Small intestine (tissue), 16 donors: ENCODE measurements at places on chromosomes 12 and 14. TPM values are rescaled to one million over a fixed set of nuclear protein-coding genes. Genes with fewer than 3 reads are reported as not detected.

KRT72 gene
- polyA plus RNA-seq = 9.8 TPM

- H3K27me3 ChIP-seq = no peaks in the 10 kb centered on the region
- H3K4me1 ChIP-seq = no peaks in the 10 kb centered on the region
- DNase-seq = no peak
- H3K4me3 ChIP-seq = no peak overlapping the region
- no peaks in the 10 kb centered on the region for H3K36me3 ChIP-seq
Observed at GRCh38 chr12:76276499-76277151, 71.6 kb downstream of the BBS10 start.

DNA sequence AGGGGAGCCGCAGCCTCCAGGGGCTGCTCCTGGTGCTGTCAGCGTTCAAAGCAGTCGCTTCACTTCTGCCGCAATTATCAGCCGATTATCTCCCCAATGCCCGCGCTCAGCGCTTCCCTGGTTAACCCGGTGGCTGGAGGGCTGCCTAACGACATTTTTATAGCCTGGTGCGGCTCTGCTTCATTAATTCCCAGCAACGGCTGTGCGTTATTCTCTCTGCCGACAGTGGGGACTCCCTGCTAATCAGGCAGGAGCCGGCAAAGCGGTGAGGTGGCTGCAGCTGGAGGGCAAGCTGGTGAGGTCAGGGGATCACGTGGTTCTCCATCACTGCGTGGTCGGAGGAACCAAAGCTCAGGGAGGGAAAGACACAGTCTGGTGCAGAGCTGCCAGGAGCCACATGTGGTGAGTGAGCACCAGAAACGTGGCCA lies 62.9 kb downstream of the GLRX5 start:
- no peak overlapping the region for H3K4me3 ChIP-seq
- H3K36me3 ChIP-seq = no peaks in the 10 kb centered on the region
- DNase-seq = peak; percentile 14
- H3K4me1 ChIP-seq = no peaks in the 10 kb centered on the region

OVCH1 gene
- polyA plus RNA-seq = 0.24 TPM

GRCh38 chr14:85010186-85010585 lies 519.8 kb upstream of the FLRT2 start:
- H3K27me3 ChIP-seq = no peaks in the 10 kb centered on the region

DNA sequence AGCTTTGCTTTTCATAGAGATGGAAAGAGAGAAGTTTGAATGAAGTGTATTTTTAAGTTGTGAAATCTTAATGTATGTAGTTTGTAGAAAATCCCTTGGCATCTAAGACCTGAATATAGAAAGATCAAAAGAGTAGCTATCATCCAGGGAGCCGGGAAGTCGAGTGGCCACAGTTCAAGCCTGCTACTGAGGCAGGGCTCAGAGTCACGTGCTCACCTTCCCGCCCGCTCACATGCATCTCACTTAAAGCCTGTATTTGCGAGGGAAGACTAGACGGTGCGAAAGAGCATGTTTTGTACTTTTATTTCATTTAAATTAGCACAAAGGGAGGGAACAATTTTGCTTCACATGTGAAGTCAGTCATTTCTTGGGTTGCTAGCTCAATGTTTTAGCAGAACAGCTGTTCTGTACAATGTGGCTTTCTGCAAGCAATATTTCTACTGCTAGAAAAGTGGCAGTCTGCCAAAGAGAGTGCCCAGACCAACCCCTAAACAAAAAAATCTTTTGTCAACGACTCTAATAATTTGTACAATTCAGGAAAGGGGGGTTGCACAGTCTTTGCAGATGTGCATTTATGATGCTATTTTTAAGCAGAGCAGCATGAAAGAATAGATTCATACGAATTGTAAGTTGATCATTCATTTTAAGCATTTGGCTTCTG lies 290.7 kb downstream of the NPAS3 start:
- DNase-seq = peak; percentile 2
- no peak overlapping the region for H3K4me3 ChIP-seq
- H3K27me3 ChIP-seq = no peaks in the 10 kb centered on the region

FOXM1 gene
- polyA plus RNA-seq = 16.9 TPM

GRCh38 chr14:44712024-44712815 lies 205.1 kb upstream of the FSCB start:
- no peak overlapping the region for H3K27ac ChIP-seq
- no peak for DNase-seq
- H3K27me3 ChIP-seq = no peaks in the 10 kb centered on the region
- no peak overlapping the region for H3K4me3 ChIP-seq

AQP5 gene
- 0.12 TPM for polyA plus RNA-seq

DNA sequence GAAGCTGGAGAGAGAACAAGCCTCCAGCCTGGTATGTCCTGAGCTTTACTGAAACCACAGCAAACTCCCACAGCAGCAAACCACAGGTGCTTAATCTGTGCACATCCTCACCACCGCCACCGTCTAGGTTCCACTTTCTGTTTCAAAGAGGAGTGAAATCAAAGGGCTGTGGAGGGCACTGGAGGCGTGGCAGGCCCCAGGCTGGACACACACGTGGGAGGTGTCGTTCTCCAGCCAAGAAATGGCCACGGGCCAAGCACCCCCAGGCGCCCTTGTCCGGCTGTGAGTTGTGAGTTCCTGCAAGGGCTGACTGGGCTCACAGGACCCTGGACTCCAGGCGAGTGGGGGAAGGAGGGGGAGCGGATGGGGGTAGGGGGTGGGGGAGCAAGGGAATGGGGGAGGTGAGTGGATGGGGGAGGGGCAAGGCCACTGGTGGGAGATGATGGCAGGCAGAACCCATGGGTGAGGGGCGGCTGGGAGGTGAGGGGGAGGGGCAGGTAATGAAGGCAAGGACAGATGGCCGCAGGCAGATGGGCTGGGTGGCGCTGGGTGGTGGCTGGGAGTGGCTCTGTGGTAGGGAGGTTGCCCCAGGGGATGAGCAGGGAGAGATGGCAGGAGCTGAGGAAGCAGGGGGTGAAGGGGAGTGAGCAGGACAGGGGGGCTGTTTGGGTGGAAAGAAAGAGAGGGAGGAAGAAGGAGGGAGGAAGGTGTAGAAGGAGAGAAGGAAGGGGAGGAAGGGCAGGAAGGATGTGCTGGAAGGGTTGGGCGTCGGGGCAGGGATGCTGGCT lies 86.7 kb downstream of the NCOR2 start:
- H3K27me3 ChIP-seq = no peaks in the 10 kb centered on the region
- H3K4me1 ChIP-seq = peaks cover 2% of the 10 kb centered on the region
- no peak overlapping the region for H3K4me3 ChIP-seq

DNA sequence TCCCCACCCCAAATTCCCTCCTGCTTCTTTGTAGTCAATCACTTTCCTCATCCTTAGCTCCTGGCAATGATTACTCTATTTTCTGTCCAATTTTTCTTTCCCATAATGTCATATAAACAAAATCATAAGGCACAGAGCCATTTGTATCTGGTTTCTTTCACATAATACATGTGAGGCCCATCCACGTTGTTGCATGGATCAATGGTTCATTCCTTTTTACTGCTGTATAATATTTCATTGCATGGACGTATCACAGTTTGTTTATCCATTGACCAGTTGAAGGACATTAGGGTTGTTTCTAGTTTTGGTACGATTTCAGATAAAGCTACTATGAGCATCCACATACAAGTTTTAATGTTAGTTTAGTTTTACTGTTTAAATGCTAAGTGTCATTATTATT lies 13.7 kb upstream of the MED13L start:
- no peaks in the 10 kb centered on the region for H3K36me3 ChIP-seq
- H3K4me1 ChIP-seq = peaks cover 2% of the 10 kb centered on the region
- DNase-seq = no peak
- H3K27ac ChIP-seq = no peak overlapping the region
- H3K4me3 ChIP-seq = no peak overlapping the region
- H3K27me3 ChIP-seq = no peaks in the 10 kb centered on the region

DNA sequence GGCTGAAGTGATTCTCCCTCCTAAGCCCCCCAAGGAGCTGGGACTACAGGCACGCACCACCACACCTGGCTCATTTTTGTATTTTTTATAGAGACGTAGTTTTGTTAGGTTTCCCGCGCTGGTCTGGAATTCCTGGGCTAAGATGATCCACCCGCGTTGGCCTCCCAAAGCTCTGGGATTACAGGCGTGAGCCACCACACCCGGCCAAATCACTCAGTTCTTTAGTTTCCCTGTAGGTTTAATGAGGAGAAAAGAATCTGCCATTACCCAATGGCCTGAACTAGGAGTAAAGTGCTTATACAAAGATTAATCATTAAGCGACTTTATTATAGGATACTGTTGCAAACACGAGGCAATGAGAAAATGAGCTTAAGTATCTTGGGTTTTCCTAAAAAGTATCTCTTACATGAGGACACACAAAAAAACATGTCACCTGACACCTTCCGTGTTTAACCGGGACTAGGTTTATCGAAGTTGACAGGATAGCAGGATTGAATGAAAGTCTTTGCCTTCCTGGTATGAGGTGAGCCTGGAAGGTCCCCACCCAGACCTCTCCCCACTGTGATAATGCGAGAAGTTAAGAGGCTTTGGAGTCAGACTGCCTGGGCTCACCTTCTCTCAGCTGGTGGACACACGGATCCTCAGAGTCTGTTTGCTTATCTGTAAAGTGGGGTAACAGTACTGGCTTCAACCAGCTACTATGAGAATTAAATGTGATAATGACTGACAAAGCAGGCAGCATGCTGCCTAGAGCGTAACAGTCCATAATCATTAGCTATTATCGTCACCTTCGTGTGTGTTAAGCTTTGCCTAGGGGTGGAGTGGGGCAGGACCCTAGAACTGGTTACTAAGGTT lies 133.5 kb upstream of the KRAS start:
- H3K27me3 ChIP-seq = no peaks in the 10 kb centered on the region
- peak overlapping the region; percentile 100 for H3K27ac ChIP-seq

GRCh38 chr12:46830731-46831334 lies 5.0 kb upstream of the SLC38A4 start:
- no peak overlapping the region for H3K4me3 ChIP-seq
- no peak for DNase-seq
- H3K27ac ChIP-seq = no peak overlapping the region

GRCh38 chr14:33962016-33962415 lies 11.1 kb upstream of the EGLN3 start:
- peaks cover 2% of the 10 kb centered on the region for H3K4me1 ChIP-seq
- no peak for DNase-seq
- no peaks in the 10 kb centered on the region for H3K36me3 ChIP-seq
- H3K4me3 ChIP-seq = no peak overlapping the region
- no peak overlapping the region for H3K27ac ChIP-seq
- no peaks in the 10 kb centered on the region for H3K27me3 ChIP-seq

- H3K36me3 ChIP-seq = no peaks in the 10 kb centered on the region
- no peak overlapping the region for H3K4me3 ChIP-seq
- H3K4me1 ChIP-seq = no peaks in the 10 kb centered on the region
Observed at GRCh38 chr12:14700935-14701334, 4.5 kb upstream of the GUCY2C start.

- no peaks in the 10 kb centered on the region for H3K27me3 ChIP-seq
- no peak for DNase-seq
- H3K27ac ChIP-seq = no peak overlapping the region
- H3K4me3 ChIP-seq = no peak overlapping the region
- H3K36me3 ChIP-seq = no peaks in the 10 kb centered on the region
- H3K4me1 ChIP-seq = no peaks in the 10 kb centered on the region
Observed at GRCh38 chr14:101508948-101509729, 52.2 kb upstream of the DIO3 start.

DNA sequence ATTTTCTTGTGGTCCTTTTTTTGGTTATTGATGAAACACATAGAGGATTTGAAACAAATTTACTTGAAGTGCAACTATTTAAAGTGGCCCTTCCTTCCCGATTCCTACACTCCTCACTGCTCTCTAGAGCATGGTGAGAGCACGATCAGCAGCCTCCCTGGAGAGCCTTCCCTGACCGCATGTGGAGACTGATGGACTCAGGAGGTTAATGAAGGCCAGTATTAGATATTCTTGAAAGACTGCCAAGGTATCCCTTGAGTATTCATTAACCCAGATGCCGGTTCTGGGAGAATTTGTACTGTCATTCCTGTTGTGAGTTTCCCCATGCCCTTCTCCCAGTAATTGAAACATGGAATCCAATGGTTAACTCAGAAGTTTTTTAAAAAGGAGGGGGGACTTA lies 102.8 kb upstream of the FGD4 start:
- H3K36me3 ChIP-seq = no peaks in the 10 kb centered on the region
- H3K4me3 ChIP-seq = no peak overlapping the region
- H3K4me1 ChIP-seq = no peaks in the 10 kb centered on the region
- H3K27me3 ChIP-seq = no peaks in the 10 kb centered on the region
- DNase-seq = no peak

OR4E2 gene
- not detected for polyA plus RNA-seq
